H9 (cell line): ENCODE measurements at places on chromosomes 5 and 9. TPM values are rescaled to one million over a fixed set of nuclear protein-coding genes. Genes with fewer than 3 reads are reported as not detected.

- DNase-seq: no peak
Measured at GRCh38 chr5:67301285-67301903, 104.8 kb upstream of the CD180 start.

DNA sequence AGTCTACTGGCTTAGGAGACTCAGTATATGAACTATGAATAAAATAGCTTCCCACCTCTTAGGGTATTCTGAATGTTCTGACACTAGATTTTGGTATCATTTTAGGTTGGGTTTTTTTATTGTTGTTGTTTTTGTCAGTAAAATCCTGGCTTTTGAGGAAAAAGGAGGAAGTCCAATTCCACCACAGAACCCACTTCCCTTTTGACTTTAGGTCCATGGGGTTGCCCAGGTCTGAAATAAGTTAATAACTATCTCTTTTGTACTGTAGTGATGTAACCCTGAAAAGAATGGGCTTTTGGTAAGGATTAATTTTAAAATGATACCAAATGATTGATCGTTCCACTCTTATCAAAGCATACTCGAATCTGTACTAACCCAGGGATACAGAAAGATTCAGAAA, 29.1 kb upstream of the IL12B start:
- no peak for DNase-seq

GRCh38 chr5:140725799-140726471, 25.7 kb downstream of the ZMAT2 start:
- peak; percentile 88 for DNase-seq

- no peak for DNase-seq
Measured at GRCh38 chr5:79552984-79553383, 39.0 kb upstream of the HOMER1 start.

GRCh38 chr5:180380856-180381255, 27.7 kb upstream of the GFPT2 start:
- DNase-seq: no peak

GRCh38 chr5:109177227-109177626, 232.5 kb downstream of the PJA2 start:
- DNase-seq: no peak

GRCh38 chr9:71609448-71609830, 158.9 kb downstream of the CEMIP2 start:
- no peak for DNase-seq

DNA sequence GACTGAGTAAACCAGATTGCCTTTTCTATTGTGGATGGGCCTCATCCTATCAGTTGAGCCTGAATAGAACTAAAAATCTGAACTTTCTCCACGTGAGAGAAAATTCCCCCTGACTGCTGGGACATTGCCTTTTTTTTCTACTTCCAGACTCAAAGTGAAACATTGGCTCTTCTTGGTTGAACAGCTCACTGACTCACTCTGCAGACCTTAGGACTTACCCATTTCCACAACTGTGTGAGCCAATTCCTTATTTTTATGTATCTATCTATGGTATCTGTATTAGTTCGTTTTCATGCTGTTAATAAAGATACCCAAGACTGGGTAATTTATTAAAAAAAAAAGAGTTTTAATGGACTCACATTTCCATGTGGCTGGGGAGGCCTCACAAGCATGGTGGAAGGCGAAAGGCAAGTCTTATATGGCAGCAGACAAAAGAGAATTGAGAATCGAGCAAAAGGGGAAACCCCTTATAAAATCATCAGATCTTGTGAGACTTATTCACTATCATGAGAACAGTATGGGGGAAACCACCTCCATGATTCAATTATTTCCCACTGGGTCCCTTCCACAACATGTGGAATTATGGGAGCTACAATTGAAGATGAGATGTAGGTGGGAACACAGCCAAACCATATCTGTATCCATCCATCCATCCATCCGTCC, 306.7 kb upstream of the SLC24A2 start:
- DNase-seq: no peak

PTPA gene
- total RNA-seq: 140 and 145 TPM in 2 replicates

CCDC180 gene
- total RNA-seq: 5.9 and 6.1 TPM in 2 replicates

SPATA31C1 gene
- 0.15 TPM in 2 replicates for total RNA-seq

AIF1L gene
- 122 and 126 TPM in 2 replicates for total RNA-seq
